ENCODE measurements at places on chromosomes 3 and 15. TPM values are rescaled to one million over a fixed set of nuclear protein-coding genes. Genes with fewer than 3 reads are reported as not detected.

DNA sequence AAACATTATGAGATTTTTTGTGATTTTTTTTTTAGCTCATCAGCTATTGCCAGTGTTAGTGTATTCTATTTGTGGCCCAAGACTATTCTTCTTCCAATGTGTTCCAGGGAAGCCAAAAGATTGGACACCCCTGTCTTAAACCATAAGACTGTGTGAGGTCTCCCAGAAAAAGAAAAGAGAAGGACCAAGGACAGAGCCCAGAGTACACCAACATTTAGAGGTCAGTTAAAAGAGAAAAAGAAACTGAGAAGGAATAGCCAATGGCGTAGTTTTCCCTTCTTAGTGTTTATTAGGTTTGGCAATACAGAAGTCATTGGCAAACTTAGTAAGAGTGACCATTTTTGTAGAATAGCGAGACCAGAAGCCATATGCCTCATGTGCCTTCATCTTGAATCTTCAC lies 36.1 kb upstream of the SLC25A36 start:
- no peak for DNase-seq
- no peaks in the 10 kb centered on the region for H3K27me3 ChIP-seq
- H3K4me3 ChIP-seq = no peak overlapping the region
- H3K27ac ChIP-seq = no peak overlapping the region

DNA sequence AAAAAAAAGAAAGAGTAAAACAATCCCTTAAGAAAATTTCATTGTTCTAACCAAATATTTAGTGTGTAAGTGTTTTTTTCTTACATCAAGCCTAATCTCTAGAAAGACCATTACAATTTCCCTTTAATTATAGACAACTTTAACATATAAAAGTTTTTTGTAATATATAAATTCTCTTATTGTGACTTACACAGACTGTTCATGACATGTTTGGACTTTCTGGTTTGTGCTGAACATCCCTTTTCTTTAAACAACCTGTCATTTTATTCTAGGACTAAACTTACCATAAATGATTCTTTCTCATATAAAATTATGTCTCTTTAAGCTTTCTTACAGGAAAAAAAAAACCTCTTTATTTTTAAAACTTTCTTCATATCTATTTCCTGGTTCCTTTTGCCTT lies 13.0 kb upstream of the BTLA start:
- H3K4me1 ChIP-seq = no peaks in the 10 kb centered on the region
- H3K27ac ChIP-seq = no peak overlapping the region
- no peak for DNase-seq
- H3K4me3 ChIP-seq = no peak overlapping the region
- H3K27me3 ChIP-seq = no peaks in the 10 kb centered on the region

CLDN16 gene
- 0.46 TPM for total RNA-seq

TGM5 gene
- not detected for total RNA-seq

DNA sequence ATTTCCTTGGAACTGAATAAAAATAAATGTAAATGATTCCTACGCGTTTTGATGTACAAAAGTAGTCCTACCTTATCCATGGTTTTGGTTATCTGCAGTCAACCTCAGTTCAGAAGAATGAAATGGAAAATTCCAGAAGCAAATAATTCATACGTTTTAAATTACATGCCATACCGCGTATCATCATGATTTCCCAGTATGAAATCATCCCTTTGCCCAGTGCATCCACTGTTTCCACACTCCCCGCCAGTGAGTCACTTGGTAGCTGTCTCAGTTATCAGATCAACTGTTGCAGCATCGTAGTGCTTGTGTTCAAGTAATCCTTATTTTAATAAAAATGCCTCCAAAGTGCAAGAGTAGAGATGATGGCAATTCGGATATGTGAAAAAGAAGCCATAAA lies 9.1 kb upstream of the MFSD1 start:
- DNase-seq = no peak
- no peak overlapping the region for H3K27ac ChIP-seq
- no peaks in the 10 kb centered on the region for H3K27me3 ChIP-seq
- H3K4me3 ChIP-seq = no peak overlapping the region

CPNE4 gene
- 0.14 TPM for total RNA-seq

IL1RAP gene
- total RNA-seq = 3.9 TPM

GPR27 gene
- 3.6 TPM for total RNA-seq

DNA sequence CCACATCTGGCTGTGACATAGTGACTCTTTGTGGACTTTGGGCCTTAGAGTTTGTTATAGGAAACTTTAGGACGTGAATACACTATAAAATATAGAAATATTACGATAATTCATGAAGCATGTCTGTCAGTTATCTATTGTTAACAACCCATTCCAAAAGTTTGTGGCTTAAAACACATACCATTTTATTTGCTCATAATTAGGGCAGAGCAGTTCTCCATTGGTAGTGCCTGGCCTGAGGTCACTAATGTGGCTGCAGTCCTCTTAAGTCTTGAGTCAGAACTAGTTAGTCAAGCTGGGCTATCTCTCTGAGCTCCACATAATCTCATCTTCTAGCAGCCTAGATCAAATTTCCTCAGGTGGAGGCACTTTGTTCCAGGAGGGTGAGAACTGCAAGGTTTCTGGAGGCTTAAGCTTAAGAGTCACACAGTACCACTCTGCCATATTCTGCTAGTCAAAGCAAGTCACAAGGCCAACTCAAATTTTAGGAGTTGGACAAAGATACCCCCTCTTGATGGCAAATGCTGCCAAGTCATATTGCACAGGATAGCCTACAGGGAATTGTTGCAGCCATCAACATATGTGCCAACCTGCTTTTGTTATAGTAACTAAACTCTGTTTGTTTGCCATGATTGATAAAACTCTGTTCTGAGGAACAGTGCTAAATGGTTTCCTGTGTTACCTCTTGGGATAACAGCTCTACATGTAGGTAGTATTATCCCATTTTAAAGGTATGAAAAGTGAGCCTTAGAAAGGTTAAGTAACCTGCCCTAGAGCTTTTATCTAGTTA lies 8.7 kb downstream of the ATXN7 start:
- H3K4me3 ChIP-seq = no peak overlapping the region
- H3K4me1 ChIP-seq = peaks cover 27% of the 10 kb centered on the region
- H3K27ac ChIP-seq = no peak overlapping the region
- H3K36me3 ChIP-seq = no peaks in the 10 kb centered on the region

- no peaks in the 10 kb centered on the region for H3K27me3 ChIP-seq
- no peak overlapping the region for H3K27ac ChIP-seq
- no peaks in the 10 kb centered on the region for H3K36me3 ChIP-seq
- no peaks in the 10 kb centered on the region for H3K4me1 ChIP-seq
- DNase-seq = no peak
- no peak overlapping the region for H3K4me3 ChIP-seq
These were observed 181.3 kb upstream of the EOMES start for GRCh38 chr3:27903446-27903845.

DNA sequence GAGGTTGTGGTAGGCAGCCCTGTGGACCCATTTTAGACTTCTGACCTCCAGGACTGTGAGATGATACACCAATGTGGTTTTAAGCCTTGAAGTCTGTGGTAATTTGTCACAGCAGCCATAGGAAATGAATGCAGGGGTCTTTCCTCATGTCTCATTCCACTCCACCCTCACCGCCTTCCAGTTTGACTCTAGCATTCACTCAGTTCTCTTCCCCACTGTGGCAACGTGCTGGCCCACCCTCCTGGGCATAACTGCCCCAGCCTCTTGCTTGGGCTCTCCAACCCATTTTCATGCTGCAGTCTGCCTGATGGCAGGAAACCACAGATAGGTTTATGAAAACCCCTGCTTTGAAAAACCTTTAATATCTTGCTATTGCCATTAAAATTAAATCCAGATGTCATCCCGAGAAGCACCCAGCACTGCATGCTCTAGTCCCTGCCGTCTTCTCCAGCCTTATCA lies 7.3 kb upstream of the TRNT1 start:
- H3K27ac ChIP-seq = no peak overlapping the region
- no peaks in the 10 kb centered on the region for H3K4me1 ChIP-seq
- no peak for DNase-seq

- no peak overlapping the region for H3K4me3 ChIP-seq
- no peaks in the 10 kb centered on the region for H3K36me3 ChIP-seq
- no peaks in the 10 kb centered on the region for H3K27me3 ChIP-seq
- no peak overlapping the region for H3K27ac ChIP-seq
- peaks cover 7% of the 10 kb centered on the region for H3K4me1 ChIP-seq
These were observed 4.3 kb upstream of the RBP2 start for GRCh38 chr3:139480585-139480984.

Measured in pancreas (tissue), 10 donors.